ENCODE measurements at places on chromosomes 1 and 21.
A peak's percentile ranks its signal among the peaks of the same experiment; 100 is the strongest.

- DNase-seq: no peak
Measured at GRCh38 chr1:241007668-241008067, 349.3 kb downstream of the RGS7 start.

- DNase-seq: peak; percentile 42
Measured at GRCh38 chr1:205748403-205749233, 1.4 kb downstream of the NUCKS1 start.

DNA sequence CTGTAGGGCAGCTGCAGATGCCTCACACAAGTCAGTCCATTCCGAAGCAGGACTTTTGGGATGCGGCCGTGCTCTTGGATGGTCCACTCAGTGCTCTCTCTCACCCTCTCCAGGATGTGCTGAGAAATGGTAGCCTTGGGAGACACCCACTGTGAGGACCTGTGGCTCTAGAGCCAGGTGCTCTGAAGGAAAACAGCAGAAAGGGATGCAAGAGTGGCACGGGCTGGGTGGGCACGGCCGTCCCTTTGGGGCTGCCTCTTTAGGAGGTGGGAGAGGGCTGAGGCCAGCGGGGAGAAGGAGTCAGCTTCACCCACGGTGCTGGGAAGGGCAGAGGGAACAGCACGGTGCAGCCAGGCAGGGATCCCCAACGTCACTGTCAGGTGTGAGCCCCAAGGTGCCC, 106.1 kb downstream of the RIPK4 start:
- no peak for DNase-seq

GRCh38 chr21:21291883-21292569, 293.8 kb downstream of the NCAM2 start:
- no peak for DNase-seq

DNA sequence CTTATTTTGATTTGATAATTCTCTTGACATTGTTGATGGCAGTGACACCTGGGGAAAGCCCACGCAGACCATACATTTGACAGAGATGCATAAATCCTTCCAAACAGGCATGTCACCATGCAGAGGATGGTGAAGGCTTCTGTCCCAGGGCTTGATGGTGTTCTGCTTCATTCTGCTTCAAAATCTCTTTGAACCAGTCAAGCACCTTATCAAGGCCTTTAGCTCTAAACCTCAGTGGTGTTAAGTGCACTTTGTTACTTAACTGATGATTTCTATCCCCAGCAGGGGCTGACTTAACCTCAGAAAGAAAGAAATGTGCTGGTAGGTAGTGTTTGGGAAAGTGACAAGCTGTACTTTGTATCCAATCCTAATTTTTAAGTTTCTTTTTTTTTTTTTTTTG, 81.1 kb downstream of the RRAGC start:
- DNase-seq: no peak

DNA sequence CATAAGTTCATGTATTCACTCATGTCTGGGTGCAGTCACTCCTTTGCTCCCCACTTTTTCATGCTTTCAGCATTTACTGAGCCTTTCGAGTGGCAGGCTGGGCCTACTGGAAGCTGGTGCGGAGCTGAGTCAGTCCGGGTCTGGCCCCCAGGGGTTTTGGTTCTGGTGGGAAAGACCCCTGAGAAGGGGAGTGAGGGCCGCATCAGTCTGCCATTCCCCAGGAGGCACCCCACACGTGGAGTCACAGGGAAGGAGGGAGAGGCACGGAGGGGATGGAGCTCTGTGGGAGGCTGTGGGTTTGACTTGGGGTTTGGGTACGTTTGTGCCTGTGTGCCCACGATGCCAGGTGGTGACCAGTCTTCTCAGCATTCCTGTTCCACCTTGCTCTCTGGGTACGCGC, 87.9 kb downstream of the PTPRU start:
- no peak for DNase-seq

DNA sequence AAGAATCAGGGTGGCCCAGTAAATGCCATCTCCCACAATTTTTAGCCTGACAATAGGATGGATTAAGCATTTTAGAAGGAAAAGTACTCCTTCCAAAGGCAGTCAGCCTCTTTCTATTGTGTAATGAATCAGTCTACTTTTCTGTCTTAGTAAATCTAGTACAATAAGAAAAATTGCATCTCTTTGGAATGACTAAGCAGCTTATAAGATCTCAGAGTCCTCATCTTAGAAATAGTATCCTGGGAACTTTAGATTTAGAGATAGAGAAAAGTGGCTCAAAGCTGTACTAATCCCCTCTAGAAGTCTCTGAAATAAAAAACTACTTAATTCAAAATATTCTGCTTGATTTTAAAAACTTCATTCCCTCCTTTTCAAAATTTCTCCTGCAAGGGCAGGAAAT, 81.4 kb downstream of the SLC44A5 start:
- DNase-seq: no peak

- DNase-seq: no peak
Measured at GRCh38 chr1:154595621-154596020, 12.4 kb downstream of the ADAR start.

DNA sequence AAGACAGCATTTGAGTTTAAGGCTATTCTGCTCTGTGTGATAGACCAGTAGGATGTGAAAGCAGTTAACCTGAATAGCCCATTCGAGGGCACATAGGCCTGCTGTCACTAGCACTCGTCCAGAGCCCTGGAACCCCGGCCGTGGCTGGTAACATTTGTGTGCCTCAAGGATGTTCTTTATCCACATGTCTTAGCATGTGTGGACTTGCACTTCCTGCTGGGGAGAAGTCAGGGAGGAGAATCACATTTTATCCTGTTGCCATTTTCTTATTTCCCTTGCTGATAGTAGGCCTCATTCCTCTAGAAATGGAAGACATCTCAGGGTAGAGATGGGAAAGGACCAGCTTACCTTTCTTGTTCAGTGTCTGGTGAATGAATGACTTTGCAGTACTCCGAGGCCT, 54.7 kb downstream of the VPS13D start:
- no peak for DNase-seq

DNA sequence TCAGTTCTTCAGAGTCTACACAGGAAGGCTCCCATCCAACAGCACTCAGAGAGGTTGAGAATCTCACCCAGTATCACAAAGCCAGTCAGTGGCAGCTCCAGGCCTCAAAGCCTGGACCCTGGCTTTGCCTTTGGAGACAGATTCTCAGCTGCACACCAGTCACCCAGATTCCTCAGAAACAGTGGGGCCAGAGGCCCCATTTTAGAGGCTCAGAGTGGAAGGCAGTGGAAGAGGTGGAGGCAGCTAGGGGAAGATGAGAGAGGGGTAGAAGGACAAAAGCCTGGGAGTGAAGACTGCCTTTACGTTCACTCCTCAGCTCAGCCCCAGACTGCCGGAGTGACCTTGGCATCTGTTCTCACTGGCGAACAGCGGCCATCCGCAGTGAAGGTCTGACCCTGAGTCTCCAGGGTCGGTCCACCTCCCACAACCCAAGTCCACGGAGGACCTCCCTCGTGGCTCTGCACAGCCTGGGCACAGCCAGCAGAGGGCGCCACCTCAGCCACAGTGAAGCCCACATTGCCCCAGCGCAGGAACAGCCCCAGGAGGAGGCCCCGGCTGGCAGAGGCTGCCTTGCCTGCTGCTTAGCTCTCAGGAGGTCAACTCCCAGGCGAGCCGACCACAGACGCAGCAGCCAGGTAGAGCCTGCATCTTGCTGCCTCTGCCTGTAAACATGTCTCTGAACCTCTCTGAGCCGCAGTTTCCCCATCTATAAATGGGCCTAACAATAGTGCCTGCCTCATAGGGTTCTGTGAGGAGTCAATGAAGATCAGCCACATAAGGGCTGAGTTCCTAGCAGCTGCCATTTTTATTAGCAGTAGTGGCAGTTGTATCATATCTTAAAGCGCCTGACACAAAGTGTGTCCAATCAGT, 5.9 kb upstream of the FNDC5 start:
- no peak for DNase-seq

- DNase-seq: no peak
Measured at GRCh38 chr1:95554408-95554807, 320.4 kb downstream of the RWDD3 start.

DNA sequence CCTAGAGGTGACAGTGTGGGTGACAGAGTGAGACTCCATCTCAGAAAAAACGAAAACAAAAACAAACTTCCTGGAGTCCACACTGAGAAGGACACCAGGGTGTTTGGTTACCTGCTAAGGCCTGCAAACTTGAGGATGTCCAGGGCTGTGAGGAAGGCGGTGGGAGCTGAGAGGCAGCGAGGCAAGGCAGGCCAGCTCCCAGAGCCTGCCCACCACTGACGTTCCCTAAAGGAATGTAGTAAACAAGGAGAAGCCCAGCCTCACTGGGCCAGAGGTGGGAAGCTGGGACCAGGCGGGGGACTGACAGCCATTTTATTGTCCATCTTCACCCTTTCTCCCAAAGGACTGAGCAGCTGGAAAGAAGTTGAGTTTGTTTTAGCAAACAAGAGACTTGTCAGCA, 24.1 kb downstream of the SHISA4 start:
- no peak for DNase-seq

DNA sequence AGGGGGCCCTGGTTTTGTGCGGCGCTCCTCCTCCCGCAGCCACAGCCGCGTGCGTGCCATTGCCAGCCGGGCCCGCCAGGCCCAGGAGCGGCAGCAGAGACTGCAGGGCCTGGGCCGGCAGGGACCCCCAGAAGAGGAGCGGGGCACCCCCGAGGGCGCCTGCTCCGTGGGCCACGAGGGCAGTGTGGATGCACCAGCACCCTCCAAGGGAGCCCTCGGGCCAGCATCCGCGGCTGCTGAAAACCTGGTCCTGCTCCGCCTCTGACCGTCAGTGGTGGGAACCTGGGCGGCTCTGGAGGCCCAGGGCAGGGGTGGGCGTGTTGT, 21.5 kb downstream of the PANK4 start:
- DNase-seq: no peak

- DNase-seq: peak; percentile 59
Measured at GRCh38 chr1:237851210-237851845, 39.4 kb downstream of the ZP4 start.

GRCh38 chr1:184770181-184770979, 15.7 kb upstream of the EDEM3 start:
- DNase-seq: no peak

- DNase-seq: no peak
Measured at GRCh38 chr1:26429721-26430120, 2.4 kb upstream of the DHDDS start.

DNA sequence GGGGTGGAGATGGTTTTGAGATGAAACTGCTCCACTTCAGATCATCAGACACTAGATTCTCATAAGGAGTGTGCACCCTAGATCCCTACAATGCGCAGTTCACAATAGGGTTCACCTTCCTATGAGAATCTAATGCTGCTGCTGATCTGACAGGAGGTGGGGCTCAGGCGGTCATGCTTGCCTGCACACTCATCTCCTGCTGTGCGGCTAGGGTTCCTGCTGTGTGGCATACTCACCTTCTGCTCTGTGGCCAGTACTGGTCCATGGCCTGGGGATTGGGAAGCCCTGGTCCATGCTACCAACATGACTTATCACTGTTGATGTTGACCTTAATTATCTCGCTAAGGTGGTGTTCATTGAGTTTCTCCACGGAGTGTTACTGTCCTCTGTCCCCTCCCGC, 144.5 kb downstream of the NAV1 start:
- no peak for DNase-seq

GRCh38 chr1:8746554-8746953, 70.9 kb downstream of the RERE start:
- no peak for DNase-seq

GRCh38 chr1:28021064-28021463, 61.3 kb downstream of the XKR8 start:
- no peak for DNase-seq

DNA sequence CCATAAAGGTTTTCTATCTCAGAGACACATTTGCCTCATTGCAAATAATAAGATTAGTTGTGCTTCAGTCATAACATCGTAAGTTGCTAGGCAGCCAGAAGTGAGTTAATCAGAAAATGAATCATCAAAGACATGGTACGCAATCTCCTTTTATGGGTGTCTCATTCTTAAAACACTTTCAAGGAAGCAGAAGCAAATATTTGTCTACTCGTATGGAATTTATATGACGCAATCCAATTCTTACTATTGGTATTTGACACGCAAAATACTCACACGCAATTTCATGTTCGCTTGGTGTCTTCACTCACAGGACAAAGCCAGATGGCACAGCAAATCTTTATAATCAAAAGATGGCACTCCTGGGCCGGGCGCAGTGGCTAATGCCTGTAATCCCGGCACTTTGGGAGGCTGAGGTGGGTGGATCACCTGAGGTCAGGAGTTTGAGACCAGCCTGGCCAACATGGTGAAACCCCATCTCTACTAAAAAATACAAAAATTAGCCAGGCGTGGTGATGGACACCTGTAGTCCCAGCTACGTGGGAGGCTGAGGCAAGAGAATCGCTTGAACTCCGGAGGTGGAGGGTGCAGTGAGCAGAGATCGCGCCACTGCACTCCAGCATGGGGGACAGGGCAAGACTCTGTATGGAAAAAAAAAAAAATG, 56.4 kb downstream of the HLCS start:
- no peak for DNase-seq

- DNase-seq: no peak
Measured at GRCh38 chr1:71041806-71042205, 5.8 kb downstream of the PTGER3 start.

DNA sequence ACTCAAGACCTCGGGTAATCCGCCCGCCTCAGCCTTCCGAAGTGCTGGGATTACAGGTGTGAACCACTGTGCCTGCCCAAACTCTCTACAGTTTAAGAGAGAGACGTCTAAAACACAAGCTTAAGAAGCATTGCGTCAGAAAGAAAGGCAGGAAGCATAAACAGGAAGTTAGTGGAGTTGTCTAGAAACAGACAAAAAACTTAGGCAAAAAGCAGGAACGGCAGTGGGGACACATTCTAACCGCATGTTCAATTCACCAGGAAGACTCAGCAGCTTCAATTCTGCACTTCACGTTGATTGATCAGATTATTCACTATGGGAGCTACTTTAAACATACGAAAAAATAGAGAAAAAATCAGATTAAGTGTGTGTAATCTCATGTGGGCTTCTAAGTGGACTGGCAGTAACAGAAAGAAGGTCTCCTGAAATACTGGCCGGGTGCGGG, 7.4 kb downstream of the CFAP74 start:
- no peak for DNase-seq

DNA sequence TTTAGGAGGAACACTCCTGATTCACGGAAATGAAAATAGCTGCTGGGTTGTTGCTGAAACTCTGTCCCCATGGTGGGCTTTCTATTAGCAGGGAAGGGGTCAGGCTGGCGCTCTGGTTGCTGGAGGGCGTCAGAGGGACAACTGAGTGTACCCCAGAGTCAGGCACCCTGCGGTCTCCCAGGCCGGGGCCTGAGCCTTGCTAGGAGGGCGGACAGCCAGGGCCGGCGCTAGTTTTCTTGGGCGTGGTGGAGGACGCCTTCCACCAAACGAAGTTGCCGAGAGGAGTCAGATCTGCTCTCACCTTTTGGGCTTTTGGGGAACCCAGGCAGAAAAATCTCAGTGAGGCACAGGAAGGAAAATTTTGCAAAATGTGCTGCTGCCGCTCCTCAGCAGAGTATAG, 54.8 kb downstream of the NGF start:
- no peak for DNase-seq

DNA sequence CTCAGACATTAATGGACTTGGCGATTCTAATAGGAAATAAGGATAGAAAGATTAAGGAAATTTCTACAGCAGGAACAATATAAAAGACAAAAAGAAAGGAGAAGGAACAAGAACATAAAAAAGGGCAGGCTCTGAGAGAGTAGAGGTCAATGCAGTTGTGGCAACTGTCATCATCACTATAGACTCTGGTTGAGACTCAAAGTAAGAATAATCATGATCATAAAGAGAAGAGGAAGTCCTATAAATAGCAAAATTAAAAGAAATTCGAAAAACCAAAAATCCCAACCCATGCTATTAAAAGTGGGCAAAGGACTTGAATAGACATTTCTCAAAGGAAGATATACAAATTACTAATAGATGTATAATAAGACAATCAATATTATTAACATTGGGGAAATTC, 14.4 kb upstream of the XCL1 start:
- DNase-seq: no peak

Measured in NCI-H1092 (cell line).